ENCODE measurements at places on chromosomes 7 and 10. TPM values are rescaled to one million over a fixed set of nuclear protein-coding genes. Genes with fewer than 3 reads are reported as not detected.

- DNase-seq, result no peak
Observed at GRCh38 chr7:138903186-138903820, 77.9 kb downstream of the KIAA1549 start.

DNA sequence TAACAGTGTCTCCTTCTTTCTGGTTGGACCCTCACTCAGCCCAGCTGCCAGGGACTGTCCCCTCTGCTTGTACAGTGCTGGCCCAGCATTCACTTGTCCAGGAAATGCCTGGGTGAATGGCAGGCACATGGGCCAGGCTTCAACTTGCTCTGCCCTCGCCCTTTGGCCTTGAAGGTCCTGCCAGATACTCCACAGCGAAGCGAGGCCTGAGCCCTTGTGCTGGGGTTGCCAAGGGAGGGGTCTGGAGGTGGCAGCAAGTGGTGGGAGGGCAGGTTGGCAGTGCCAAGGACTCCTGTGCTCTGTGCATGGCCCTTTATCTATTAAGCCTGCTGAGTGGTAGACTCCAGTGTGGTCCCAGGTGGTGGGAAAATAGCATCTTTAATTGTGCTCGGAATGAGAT lies 75.7 kb downstream of the CDH23 start:
- DNase-seq, result no peak

DNA sequence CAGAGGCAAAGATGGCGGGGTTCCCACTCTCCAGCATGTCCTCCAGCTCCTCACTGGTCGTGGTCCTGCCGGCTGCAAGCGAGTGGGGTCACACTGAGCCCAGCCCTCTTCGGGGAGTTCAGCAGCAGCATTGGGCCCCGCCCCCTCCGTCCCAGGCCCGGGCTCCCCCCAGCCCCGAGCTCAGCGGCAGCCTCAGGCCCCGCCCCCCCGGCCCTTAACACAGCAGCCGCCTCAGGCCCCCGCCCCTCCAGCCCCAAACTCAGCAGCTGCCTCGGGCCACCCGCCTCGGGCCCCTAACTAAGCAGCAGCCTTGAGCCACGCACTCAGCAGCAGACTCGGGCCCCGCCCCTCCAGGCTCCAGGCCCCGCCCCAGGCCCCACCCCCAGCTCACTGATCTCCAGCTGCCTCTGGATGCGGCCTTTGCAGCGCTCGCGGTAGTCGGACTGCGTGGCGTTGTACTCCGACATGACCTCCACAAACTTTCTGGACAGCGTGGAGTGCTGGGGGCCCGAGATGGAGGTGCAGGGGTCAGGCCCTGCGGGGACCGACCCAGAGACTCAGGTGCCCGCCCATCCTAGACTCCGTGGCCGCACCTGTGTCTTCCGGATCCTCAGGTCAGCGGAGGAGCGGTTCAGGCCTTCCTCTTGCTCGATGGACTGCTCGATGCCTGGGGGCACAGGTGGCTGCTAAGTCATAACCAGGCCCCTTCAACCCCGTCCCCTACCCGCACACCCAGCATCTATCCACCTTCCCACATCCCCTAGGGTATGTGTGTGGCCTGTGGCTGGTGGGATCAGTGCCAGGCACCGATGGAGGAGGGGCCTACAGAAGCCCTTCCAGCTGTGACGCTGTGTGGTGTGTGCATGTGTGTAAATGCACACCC lies 15.5 kb downstream of the STX1A start:
- peak; percentile 19 for DNase-seq

DNA sequence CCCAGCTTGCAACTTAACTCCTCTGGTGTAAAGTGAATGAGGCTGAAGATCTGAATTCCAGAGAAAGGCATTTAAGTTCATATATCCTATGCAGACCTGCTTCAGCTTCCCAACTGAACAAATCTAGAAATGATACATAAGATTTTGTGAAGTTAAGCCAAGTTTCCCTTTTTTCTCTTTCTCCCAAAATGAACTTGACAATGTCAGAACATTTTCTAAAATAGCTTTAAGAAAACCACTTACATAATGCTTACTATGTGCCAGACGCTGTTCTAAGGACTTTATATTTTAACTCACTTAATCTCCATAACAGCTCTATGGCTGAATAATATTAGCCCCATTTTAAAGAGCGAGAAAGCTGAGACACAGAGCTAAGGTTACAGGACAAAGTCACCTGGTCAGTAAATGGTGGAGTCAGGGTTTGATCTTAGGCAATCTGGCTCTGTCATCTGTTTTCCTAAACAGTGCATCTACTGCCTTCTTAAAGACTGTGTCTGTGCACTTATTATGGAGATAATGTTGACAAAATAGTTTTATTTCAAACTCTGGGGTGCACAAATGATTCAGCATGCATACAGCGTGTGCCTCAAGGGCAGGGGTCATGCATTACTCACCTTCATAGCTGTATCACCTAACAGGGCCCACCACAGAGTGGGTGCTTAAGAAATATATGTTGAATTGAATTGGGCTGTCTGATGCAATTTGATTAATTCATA lies 66.8 kb downstream of the RHOBTB1 start:
- no peak for DNase-seq

Gene C10orf143
- 6.1 TPM for total RNA-seq

- no peak for DNase-seq
Observed at GRCh38 chr10:128058750-128059134, 67.5 kb downstream of the MKI67 start.

DNA sequence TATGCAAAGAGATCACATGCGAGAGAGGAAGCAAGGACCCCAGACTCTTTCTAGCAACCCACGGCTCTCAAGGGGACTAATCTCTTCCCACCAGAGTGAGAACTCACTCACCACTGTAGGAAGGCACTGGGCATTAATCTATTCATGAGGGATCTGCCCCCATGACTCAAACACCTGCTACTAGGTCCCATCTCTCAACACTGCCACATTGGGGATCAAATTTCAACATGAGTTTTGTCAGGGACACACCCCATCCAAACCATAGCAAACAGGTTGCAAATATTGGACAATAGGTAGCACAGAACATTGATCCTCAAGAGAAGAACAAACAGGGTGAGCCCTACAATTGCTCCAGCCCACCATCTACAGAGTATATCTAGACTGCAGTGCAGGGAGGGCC lies 740.6 kb downstream of the LRMDA start:
- no peak for DNase-seq

- DNase-seq, result no peak
Observed at GRCh38 chr7:15586266-15586665, 24.5 kb upstream of the AGMO start.

GRCh38 chr7:84912993-84913635 lies 273.7 kb downstream of the SEMA3D start:
- DNase-seq, result no peak

GRCh38 chr10:132964231-132964630 lies 21.9 kb upstream of the CFAP46 start:
- no peak for DNase-seq

Gene NPC1L1
- not detected for total RNA-seq

Gene ST8SIA6
- not detected for total RNA-seq

Gene FAM25C
- not detected for total RNA-seq

- no peak for DNase-seq
Observed at GRCh38 chr10:30600005-30600404, 29.5 kb downstream of the LYZL2 start.

Gene SORCS1
- not detected for total RNA-seq

- DNase-seq, result no peak
Observed at GRCh38 chr10:125043841-125044658, 102.1 kb downstream of the ZRANB1 start.

Gene GBX1
- total RNA-seq, result not detected

DNA sequence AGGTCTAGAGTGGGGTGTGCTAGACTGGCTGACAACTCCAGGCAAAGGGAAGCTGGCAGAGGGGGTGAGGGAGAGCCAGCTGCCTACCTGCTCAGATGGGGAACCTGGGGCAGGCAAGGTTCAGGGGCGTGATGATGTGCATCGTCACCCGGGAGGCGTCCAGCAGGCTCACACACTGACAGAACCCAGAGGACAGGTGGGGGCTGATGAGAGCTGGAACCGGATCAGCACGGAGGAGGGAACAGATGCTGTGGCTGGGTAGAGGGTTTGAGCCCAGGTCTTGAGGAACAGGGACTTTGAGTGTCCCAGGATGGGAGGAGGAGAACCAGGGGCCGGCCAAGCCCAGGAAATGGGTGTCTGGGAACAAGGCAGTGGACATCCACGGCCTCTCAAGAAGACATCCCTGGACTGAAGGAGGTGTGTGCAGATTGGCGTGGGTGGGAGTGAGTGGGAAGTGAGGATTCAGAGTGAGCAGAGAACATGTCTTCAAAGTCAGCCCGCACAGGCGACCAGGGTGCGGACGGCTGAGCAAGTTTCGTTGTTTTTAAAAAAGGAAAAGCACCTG lies 3.9 kb downstream of the RASGEF1A start:
- no peak for DNase-seq

DNA sequence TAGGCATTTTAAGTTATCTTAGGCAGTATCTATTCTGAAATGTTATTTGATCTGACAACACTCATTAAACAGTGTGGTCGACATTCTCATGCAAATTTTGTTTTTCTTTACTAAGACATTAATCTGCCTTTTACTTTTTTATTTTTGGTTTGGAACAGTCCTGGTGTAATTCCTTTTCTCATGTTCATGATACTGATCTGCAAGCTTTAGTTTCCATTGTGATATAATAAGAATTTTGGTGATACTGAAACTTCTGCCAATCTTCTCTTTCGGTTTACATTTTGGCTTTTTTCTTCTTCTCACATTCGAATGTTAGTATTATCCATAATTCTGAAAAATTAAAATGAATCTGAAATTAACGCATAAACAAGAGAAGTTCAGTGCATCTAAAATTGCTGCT lies 281.9 kb upstream of the MTPN start:
- no peak for DNase-seq

DNA sequence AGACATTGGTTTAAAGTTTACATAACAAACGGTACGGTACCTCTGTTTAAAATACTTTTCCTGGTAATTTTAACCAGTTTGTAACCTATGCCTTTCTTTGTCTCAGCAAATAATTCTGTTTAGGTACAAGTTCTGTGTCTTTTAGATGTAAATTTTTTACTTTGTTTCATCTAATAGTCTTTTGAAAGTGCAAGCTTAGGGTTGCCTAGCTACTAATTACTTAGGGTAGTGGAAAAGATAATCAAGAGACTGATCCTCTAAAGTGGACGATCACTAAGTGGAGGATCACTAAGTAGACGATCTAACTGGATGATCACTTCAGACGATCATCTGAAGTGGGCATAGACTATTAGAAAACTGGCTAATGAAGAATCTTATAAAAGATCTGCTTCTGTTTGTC lies 16.1 kb upstream of the FKBP9 start:
- DNase-seq, result no peak

- DNase-seq, result no peak
Observed at GRCh38 chr10:18100669-18101068, 39.6 kb upstream of the CACNB2 start.

GRCh38 chr10:81784111-81784597 lies 90.8 kb upstream of the NRG3 start:
- no peak for DNase-seq

Data from OCI-LY7 (cell line).